Pulmonary artery endothelial cell (primary cell): ENCODE measurements at places on chromosomes 7 and 10. TPM values are rescaled to one million over a fixed set of nuclear protein-coding genes. Genes with fewer than 3 reads are reported as not detected.

Gene HGF
- 3.3 and 5.1 TPM in 2 replicates for total RNA-seq

Gene SOSTDC1
- total RNA-seq: not detected in 2 replicates

Gene RASA4B
- 1.5 and 2.2 TPM in 2 replicates for total RNA-seq

Gene STEAP1B
- total RNA-seq: 53.2 and 57.9 TPM in 2 replicates

Gene GIMAP7
- total RNA-seq: 48.7 and 72.0 TPM in 2 replicates

Gene TAS2R41
- not detected in 2 replicates for total RNA-seq

Gene MALRD1
- not detected in 2 replicates for total RNA-seq

Gene KCNH2
- total RNA-seq: 0.07 TPM in 1 of 2 replicates, not detected in the other

GRCh38 chr10:48938281-48938680, 1.4 kb downstream of the LRRC18 start:
- no peak for DNase-seq

- no peak for DNase-seq
These were observed 106.4 kb downstream of the BMPER start for GRCh38 chr7:34011696-34012095.

- no peak for DNase-seq
These were observed 1.1 kb downstream of the NDST2 start for GRCh38 chr10:73810358-73810734.

GRCh38 chr7:14833707-14834106, 68.8 kb downstream of the DGKB start:
- no peak for DNase-seq

GRCh38 chr7:6619961-6620360, 4.6 kb downstream of the ZNF853 start:
- DNase-seq: no peak

GRCh38 chr10:81104494-81104893, 566.8 kb downstream of the SH2D4B start:
- DNase-seq: no peak

- DNase-seq: peak; percentile 20
These were observed 612.1 kb upstream of the FZD8 start for GRCh38 chr10:36254199-36254598.

GRCh38 chr7:151198945-151199848, 11.1 kb downstream of the H2BK1 start:
- no peak for DNase-seq

DNA sequence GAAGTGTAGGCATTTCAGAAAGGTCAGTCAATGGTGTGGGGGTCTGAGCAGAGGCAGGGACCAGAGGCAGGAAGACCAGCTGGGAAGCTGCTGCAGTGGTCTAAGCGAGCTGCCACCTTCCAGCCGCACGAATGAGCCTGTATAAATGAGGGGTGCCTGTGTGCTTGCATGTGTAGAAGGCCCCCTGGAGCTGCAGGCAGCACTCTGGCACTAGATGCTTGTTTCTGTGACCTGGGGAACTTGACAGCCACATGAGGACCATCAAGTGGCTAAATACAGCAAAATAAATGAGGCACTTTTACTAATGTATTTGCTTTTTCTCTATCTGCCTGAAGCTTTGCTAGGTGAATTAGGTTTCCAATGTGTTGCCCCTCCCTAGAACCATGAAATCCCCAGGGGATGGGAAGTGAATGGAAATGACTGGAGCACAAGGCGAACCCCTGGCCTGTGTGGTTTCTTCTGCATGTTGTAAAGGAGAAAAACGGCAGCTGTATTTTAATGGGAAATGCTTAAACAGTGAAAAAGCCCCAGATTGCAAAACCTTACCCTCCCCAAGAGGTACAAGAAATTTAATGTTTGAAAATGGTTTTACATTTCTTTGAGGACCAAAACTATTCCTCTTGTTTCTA, 57.7 kb downstream of the PYROXD2 start:
- DNase-seq: no peak

GRCh38 chr7:25720427-25720826, 431.6 kb upstream of the NFE2L3 start:
- no peak for DNase-seq

DNA sequence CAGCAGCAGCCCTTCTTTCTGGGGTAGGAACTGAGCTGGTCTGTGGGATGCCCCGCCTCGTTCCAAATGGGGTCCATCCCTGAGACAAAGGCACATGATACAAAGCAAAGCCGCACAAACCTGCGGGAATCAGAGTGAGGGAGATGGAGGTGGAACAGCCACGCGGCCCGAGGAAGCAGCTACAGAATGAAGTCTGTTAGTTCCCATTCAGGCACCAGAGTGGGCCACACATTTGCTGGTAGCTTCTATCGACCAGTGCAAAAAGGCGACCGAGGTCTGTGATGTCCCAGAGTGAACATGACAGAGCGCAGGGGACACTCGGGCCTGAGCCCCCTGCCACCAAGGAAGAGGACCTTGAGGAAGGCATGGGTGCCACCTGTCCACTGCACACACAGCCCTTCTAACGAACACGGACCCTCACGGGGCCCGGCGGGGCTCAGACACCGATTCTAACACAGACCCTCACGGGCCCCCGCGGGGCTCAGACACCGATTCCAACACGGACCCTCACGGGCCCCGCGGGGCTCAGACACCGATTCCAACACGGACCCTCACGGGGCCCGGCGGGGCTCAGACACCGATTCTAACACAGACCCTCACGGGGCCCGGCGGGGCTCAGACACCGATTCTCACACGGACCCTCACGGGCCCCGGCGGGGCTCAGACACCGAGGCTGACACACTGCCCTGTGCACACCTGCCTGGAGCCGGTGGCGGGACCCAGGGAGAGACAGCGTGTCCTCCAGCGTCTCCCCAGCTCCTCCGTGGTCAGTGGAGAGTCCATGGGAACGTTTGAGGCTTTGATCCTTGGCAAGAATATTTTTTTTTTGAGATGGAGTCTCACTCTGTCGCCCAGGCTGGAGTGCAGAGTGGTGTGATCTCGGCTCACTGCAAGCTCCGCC, 32.8 kb upstream of the FAM20C start:
- DNase-seq: no peak

DNA sequence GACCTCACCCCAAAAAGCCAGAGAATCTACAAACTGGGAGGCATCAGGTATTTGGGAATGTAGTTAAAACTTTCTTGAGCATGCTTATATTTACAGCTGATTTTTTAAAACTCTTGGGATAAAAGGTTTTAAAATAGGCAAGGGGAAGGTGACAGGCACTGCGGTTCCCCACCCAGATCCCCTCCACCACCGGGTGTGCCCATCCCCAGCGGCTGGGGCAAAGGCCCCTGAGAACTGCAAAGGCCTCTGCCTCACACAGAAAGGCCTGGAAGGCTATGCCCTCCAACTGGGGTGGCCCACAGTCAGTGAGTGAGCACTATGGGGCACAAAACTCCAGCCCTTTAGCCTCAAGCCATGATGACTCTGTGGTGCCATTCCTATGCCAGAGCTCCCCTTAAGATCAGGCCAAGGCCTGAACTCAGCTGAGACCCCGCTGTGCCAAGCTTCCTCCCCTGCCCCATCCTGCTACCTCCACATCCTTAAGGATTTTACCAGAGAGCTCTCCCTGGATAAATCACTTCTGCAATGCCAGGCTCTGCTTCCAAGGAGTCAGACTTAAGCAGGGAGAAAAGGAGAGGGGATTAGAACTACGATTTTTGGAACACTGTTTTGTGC, 299.1 kb downstream of the GRID1 start:
- no peak for DNase-seq

DNA sequence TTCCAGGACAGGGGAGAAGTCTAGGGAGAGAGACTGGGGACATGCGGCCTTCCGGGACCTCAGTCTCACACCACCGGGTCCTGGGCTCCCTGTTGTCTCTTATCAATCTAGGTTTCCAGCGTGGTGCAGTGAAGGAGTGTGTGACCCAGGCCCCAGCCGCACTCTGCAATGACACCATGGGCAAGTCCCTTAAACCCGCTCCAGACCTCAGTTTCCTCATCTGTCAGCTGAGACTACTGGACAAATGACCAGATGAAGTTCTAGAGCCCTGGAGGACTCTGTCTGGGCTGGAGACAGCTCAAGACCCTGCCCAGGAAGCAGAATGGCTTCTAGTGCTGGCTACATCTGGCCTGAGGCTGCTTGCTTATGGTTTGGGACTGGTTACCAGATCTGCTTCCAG, 20.1 kb upstream of the EIF5AL1 start:
- no peak for DNase-seq

- no peak for DNase-seq
These were observed 105.0 kb downstream of the PHTF2 start for GRCh38 chr7:77903597-77903996.

DNA sequence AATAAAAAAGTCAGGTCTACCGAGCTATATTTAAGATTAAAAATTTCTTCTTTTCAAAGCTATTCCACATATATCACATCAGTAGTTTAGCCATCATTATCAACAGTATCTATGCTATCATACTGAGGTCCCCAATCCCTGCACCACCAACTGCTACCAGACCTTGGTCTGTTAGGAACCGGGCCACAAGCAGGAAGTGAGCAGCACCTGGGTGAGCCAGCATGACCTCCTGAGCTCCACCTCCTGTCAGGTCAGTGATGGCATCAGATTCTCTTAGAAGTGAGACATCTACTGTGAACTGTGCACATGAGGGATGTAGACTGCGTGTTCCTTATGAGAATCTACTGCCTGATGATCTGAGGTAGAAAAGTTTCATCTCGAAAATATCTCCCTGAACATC, 632.1 kb upstream of the KCND2 start:
- no peak for DNase-seq

DNA sequence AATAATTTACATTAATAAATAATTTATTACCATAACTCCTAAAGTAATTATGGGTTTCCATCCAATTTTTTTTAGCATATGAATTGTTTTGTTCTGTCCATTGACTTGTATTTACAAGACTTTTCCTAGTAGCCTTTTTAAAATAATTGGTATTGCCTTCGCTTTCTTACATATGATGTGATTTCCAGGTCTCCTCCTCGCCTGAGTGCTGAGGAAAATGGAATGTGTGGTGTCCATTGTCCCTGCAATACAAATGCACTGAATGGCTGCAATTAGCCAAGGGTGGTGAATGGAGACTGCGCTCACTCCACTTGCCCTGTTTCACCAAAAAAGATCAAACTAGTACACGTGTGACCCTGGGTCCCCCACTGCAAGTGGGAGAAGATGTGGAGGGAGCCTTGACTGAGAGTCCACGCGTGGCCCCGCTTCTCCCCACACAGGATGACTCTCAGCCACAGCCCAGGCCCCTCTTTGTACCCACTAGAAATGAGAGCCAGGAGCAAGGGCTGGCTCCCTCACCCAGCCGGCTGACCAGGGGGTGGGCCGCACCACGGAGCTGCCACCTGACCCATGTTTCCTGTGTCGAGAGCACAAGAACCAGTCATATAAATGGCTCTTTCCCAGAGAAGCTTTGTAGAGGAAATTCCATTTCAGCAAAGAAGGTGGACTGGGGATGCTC, 52.6 kb downstream of the FAM53B start:
- DNase-seq: no peak

GRCh38 chr7:50856806-50857205, 74.1 kb upstream of the GRB10 start:
- no peak for DNase-seq

GRCh38 chr7:93551931-93552330, 22.6 kb downstream of the CALCR start:
- no peak for DNase-seq

DNA sequence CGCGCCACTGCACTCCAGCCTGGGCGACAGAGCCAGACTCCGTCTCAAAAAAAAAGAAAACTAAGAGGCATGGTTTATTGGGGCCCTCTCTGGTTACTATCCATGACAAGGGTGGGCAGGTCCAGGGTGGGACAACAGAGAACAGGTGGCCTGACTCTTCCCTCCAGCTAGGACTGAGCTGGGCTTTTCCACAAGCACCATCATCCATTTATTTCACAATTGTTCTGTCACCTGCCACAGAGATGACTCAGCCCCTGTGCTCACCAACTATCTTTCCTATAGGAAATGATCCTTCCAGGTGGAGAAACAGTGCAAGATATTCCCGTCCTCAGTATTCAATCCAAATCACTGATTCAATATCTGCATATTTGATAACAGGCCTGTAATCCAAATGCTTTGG, 44.9 kb upstream of the MYL10 start:
- DNase-seq: no peak

- peak; percentile 50 for DNase-seq
These were observed 219.2 kb upstream of the ZNF32 start for GRCh38 chr10:43867667-43868565.

DNA sequence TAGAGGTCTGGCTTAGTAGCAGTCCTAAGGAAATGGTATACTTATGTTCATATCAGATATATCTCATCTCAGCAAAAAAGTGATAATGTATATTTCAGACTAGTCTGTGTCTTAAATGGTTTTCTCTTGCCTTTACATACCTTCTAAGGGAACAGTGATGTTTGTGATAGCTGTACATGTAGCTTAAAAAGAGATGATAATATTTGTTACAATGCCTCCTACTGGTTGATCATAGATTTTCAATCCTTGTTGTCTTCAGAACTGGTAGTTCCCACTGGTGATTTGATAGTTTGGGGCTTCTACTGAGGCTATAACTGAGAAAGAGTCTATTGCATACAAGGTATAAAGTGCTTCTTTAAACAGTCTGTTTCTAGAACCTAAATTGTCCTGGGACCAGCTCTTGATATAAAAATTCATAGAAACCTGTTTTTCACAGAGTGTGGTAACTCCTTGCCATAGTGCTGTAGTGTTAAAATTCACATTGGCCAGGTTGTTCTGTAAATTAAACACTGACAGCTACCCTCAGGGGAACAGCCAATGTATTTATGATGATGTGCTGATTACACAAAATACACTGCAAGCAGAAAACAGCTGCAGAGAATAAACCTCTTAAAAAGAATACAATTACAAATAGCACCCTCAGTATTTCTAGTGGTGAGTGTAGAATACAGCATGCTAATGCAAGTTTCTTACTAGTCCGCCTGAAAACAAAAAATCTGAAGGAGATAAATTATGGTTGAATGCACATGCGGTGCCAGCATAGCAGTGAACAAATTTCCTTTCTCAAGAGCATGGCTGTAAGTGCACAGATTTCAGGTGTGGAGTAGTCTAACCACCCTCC, 90.3 kb downstream of the BTRC start:
- no peak for DNase-seq

DNA sequence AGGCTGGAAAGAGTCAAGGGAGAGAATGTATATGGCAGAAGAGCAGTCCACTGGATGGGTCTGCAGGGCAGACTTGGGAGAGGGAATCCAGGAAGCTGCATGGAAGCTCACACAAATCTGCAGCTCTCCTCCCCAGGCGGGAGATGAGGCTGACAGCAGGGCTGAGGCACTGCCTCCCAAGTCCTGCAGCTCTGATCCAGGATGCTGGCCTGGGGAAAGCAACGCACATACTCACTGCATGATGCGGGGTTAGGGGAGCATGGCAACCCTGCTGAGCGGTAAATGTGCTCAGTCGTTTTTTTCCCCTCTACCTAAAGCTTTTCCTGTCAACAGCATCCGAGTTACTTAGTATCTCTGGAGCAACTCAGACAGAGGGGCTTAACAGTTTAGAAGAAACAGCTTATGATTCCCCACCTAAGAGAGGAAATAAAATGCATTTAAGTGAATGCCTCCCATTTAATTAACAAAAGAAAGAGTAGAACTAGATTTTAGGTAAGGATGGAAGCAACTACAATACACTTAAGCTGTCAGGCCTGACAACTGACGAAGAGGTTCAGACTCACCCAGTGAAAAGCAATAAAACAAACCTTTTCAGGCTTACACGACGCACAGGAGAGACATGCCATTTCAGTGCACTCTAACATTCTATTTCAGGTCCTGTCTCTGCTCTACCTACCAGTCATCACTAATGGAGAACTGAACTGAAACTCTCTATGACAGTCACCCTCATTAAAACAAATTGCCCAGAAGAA, 37.0 kb downstream of the CHCHD3 start:
- DNase-seq: no peak
